CD4-positive, CD25-positive, alpha-beta regulatory T cell (primary cell): ENCODE measurements at places on chromosomes 12 and 14.

- no peak for DNase-seq
Measured at GRCh38 chr12:93442411-93443340, 929 bp upstream of the UBE2N start.

- no peak for DNase-seq
Measured at GRCh38 chr14:90611936-90612335, 204.3 kb downstream of the TTC7B start.

GRCh38 chr14:55721353-55721752, 141.3 kb downstream of the KTN1 start:
- no peak for DNase-seq

- DNase-seq = no peak
Measured at GRCh38 chr14:95294320-95294719, 25.4 kb downstream of the CLMN start.
